ENCODE measurements at places on chromosomes 13 and 19. TPM values are rescaled to one million over a fixed set of nuclear protein-coding genes. Genes with fewer than 3 reads are reported as not detected.
A peak's percentile ranks its signal among the peaks of the same experiment; 100 is the strongest.

- peak; percentile 62 for DNase-seq
These were observed 10.9 kb upstream of the TLE5 start for GRCh38 chr19:3073159-3073563.

DNA sequence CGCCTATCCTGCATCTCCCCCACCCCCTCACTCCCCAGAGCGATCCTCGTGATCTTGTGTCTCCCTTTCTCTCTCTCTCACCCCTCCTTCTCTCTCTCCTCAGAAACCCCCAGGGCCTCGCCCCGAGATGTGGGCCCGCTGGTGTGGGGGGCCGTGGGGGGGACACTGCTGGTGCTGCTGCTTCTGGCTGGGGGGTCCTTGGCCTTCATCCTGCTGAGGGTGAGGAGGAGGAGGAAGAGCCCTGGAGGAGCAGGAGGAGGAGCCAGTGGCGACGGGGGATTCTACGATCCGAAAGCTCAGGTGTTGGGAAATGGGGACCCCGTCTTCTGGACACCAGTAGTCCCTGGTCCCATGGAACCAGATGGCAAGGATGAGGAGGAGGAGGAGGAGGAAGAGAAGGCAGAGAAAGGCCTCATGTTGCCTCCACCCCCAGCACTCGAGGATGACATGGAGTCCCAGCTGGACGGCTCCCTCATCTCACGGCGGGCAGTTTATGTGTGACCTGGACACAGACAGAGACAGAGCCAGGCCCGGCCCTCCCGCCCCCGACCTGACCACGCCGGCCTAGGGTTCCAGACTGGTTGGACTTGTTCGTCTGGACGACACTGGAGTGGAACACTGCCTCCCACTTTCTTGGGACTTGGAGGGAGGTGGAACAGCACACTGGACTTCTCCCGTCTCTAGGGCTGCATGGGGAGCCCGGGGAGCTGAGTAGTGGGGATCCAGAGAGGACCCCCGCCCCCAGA lies 12.8 kb upstream of the TOMM40 start:
- DNase-seq, result no peak

- no peak for DNase-seq
These were observed 17.4 kb upstream of the POMP start for GRCh38 chr13:28641600-28641926.

DNA sequence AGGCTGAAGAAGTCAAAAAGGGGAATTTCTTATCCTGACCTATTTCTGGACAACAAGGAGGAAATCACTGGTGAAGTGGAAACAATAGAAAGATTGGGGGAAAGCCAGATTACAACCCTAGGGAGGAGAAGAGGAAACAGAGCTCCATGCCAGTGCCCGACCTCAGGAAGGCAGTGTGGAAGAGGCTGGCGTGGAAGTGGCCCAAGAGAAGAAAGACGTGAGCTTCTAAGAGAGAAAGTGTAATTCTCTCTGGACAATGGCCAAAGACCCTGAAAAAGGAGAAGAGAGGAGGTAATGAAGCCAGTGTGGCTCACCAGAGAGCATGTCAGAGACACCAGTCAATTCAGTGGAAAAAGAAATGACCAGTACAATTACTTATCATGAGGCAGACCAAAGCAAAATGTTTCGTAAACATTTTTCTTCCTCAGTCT lies 52.6 kb upstream of the URAD start:
- no peak for DNase-seq

DNA sequence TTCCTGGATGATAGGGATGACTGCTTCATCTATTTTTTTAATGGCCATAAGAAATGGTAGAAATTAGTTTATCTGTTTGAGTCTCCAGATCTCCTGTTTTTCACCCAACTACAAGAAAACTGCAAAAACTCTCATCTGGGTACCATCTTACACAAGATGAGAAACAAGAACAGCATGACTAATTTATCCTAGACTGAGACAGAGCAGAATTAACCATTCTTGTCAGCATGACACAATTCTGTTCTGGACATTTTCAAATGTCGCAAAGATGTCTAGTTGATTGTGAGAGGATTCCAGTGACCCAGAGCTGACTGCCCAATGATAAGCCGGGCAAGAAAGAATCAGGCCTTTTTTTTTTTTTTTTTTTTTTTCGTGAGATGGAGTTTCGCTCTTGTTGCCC lies 12.8 kb downstream of the ZNF43 start:
- DNase-seq, result no peak

GRCh38 chr19:53055117-53055516 lies 10.6 kb downstream of the ERVV-2 start:
- no peak for DNase-seq

GRCh38 chr19:14427461-14427860 lies 5.6 kb upstream of the PKN1 start:
- DNase-seq, result no peak

DNA sequence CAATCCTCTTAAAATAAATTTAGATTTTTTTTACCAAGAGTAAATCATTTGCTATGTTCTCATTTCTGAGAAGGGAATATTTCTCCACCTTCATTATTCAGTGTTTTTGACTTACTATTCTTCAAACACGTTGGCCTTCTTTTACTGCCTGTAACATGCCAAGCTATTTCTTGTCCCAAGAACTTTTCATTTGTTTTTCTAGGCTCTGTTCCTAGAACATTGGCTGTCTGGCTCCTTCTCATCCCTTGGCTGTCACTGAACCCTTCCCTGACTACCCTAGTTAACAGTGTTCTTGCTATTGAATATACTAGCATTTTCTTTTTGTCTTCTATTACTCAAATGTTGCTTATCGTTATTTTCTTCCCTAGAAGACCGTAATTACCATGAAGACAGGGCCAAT lies 248.1 kb downstream of the ITGBL1 start:
- peak; percentile 20 for DNase-seq

- DNase-seq, result no peak
These were observed 13.1 kb upstream of the HIF3A start for GRCh38 chr19:46283771-46284170.

- peak; percentile 58 for DNase-seq
These were observed at the start of gene DBP for GRCh38 chr19:48636859-48637448. Gene DBP (minus strand): TSS chr19:48637379. CDS start chr19:48636994, 385 bp downstream.

- no peak for DNase-seq
These were observed 66.6 kb downstream of the RUBCNL start for GRCh38 chr13:46320406-46320805.

DNA sequence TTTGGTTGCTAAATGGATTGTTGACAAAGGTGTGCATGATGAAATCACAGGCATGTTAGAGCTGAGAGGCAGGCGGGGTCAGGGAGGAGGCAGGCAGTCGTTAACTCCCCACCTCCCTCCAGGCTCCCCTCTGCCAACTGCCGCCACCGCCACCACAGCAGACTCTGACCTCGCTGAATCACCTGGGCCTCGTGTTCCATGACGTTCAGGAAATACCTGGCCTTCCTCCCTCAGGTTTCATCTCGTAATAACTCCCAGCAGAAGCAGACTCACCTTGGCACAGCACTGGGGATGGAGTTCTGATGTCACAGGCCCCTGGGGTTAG lies 198.5 kb downstream of the KATNAL1 start:
- no peak for DNase-seq

- DNase-seq, result no peak
These were observed 1040.6 kb upstream of the SLC10A2 start for GRCh38 chr13:104106705-104107393.

DNA sequence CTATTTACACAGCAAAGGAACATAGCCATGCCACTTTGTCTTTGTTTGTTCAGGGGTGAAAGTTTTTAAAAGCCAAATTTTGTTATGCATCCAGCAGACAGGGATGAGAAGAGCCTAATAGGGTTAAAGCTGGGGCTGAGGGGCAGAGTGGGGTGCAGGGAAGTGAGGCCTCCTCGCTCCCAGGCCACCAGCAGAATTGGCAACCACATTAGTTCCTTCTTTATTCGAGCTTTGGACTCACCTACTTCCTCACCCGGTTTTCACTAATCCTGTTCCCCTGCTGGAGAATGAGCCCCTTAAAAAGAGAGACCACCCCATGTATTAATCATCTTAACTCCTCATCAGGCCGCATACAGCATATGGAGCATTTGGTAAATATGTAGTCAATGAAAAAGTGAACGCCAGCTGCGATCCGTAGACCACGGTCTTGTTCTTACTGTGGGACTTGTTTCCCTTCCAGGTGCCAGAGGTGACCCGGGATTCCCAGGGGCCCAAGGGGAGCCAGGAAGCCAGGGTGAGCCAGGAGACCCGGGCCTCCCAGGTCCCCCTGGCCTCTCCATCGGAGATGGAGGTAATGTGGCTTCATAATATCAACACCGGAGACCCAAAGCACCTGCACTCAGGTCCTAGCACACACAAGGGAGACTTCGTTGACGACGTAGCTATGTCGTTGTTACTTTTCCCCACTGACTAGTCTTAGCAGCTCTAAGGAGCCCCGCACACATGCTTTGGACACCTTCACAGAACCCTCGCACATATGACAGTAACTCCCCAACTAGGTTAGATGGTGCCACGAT lies 112.1 kb downstream of the RAB20 start:
- no peak for DNase-seq

DNA sequence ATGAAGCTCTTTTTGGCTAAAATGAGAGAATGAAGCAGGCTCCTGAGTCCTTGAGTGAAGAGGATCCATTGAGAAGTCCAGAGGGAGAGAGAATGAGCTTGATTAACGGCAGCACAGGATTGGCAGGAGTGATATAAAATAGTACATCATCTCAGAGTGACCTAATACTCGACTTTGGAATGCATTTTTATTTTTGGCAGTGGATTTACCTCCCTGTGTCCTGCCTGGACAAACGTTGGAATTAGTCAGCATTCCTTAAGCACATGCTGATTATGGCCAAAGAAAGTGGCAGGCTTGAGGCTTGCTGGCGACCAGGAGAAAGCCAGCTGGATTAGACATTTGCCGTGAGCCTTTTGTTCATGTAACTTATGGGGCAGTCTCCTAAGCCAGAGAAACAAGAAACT lies 22.9 kb downstream of the LRCH1 start:
- DNase-seq, result peak; percentile 86

- DNase-seq, result no peak
These were observed 13.6 kb downstream of the ACP4 start for GRCh38 chr19:50803633-50804419.

GRCh38 chr19:49256691-49257090 lies 68.3 kb downstream of the SLC6A16 start:
- no peak for DNase-seq

DNA sequence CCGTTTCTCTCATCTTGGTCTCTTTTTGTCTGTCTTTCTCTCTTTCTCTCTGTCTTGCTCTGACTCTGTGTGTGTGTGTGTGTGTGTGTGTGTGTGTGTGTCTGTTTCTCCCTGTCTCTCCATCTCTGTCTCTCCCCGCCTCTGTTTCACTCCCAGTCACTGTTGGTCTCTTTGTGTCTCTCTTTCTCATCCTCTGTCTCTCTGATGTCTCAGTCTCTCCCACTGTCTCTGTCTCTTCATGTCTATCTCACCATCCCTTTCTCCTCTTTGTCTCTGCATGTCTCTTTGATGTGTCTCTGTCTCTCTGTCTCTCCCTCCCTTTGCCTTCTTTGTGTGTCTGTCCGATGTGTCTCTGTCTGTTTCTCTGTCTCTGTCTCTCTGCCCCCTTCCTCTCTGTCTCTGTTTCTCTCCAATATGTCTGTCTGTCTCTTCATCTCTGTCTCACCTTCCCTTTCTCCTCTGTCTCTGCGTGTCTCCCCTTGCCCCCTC lies 2.5 kb downstream of the NFIC start:
- peak; percentile 35 for DNase-seq

CD33 gene
- 2.4 TPM for total RNA-seq

TMPRSS9 gene
- 0.10 TPM for total RNA-seq

ZNF154 gene
- total RNA-seq, result not detected

ZNF835 gene
- not detected for total RNA-seq

KCNK6 gene
- 0.12 TPM for total RNA-seq

MAU2 gene
- 22.6 TPM for total RNA-seq

NLRP9 gene
- total RNA-seq, result not detected

PDE4C gene
- 0.10 TPM for total RNA-seq

SLC6A16 gene
- 0.12 TPM for total RNA-seq

GJB6 gene
- not detected for total RNA-seq

Measured in RPMI7951 (cell line).